ENCODE measurements at places on chromosomes 5 and 9.

DNA sequence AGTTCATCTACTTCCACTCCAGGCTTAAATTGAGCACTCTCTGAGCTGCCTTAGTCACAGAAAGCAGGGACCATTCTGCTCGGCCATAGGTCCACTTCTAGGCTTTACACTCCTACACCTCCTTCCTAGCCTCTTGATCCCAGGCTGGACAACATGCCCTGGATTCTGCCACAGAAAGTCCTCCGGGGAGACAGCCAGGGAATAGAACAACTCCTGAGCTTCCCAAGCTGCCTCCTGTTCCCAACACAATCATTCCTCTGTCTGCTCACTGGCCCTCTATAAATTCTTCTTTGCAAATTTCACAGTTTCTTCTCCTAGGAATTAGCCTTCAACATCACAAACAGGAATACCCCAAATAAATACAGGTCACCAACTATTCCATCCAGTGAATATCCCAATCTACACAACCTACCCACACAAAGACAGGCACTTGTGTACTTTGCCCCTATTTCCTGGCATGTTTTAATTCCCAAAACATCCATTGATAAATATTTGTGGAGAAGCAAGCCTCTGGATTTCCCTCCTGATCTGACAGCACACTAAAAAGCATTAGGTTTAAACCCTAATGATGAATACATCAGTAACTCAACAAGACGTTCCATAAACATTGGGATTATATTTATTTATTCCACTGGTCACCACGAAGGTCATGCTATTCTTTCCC is 125.5 kb downstream of the ENC1 start:
- DNase-seq = no peak

- DNase-seq = no peak
Observed at GRCh38 chr5:141504216-141504615, 15.3 kb downstream of the PCDHGC5 start.

DNA sequence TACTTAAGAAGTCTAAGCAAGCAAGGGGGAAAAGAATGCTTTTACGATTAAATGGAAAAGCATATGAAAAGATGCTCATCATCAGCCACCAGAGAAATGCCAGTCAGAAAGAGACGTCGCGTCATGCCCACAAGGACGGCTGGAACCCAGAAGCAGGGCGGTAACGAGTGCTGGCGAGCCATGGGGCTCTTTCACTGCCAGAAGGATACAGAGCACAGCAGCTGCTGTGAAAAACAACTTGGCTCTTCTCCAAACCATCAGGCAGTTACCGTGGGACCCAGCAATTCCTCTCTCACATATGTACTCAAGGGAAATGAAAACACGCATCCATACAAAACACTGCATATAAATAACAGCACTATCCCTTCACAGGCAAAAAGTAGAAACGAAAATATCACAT is 95.5 kb downstream of the CAMSAP1 start:
- peak; percentile 34 for DNase-seq

GRCh38 chr5:96809921-96810320 is 2.2 kb upstream of the ERAP1 start:
- DNase-seq = no peak

DNA sequence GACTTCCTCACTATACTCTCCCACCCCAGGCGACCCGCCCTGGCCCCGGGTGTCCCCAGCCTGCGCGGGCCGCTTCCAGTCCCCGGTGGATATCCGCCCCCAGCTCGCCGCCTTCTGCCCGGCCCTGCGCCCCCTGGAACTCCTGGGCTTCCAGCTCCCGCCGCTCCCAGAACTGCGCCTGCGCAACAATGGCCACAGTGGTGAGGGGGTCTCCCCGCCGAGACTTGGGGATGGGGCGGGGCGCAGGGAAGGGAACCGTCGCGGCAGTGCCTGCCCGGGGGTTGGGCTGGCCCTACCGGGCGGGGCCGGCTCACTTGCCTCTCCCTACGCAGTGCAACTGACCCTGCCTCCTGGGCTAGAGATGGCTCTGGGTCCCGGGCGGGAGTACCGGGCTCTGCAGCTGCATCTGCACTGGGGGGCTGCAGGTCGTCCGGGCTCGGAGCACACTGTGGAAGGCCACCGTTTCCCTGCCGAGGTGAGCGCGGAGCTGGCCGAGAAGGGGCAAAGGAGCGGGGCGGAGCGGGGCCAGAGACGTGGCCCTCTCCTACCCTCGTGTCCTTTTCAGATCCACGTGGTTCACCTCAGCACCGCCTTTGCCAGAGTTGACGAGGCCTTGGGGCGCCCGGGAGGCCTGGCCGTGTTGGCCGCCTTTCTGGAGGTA is 2.1 kb downstream of the CA9 start:
- peak; percentile 61 for DNase-seq

DNA sequence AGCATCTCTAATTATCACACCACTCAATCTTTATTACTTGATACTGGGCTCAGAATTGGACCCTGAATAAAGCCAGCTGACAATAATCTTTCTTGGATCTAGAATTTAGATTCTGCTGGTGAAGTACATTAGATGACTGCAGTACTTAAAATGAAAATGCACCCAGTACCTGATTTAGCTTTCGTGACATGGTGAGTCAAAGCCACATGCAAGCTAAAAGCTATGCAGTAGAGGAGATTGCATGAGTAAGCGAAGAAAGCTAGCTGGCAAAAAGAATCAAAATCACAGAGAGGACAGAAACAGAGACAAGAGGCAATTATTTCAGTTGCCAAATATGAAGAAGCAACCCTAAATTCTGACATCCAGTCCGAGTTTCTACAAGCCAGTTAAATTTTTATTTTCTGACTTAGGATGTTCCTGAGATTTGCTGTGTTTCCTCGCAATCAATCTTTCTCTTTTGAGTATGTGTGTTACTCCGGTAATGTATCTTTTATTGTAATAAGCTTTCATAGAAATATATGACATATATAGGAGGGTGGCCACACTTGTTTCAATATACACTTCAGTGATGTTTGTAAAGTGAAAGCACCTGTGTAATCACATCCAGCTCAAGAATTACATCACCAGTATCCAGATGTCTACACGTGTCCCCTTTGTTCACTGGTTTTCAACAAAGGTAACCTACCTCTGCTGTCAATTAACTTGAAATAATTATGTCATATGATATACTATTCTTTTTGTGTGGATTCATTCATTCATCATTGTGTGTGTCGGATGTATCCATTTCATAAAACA is 101.7 kb downstream of the CDH18 start:
- DNase-seq = peak; percentile 52

DNA sequence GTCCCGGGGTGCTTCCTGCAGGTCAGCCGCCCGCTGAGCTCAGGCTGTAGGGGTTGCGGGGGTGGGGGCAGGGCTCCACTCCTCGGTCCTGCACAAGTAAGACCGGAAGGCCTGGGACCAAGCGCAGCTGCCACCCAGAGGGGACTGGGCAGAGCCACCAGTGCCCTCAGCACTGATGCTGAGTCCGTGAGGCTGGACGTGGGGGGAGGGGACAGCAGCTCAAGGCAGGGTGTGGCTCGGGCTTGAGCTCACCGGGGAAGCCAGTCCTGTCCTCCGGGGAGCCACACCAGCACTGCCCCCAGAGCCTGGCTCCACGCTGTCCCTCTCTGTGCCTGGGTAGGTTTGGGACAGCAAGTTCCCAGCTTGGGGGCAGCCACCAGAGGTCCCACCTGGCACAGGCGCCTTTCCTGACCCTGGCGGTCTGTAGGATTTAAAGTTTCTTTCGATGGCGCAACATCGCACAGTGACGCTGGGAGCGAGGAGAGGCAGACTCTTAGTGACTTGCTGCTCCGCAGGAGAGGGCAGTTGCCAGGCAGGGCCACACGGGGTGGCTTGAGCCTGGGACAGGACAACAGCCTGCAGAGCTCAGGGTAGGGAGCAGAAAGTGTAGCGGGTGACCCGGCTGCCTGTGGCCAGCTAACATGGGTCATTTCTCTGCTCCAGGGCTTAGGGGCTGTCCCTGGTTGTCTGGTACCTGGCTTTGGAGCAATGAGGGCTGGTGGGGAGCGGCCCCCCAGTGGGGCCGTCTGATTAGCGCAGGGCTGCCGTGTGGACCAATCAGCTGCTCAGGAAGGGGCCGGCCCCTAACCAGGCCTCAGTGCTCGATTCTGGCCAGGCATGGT is 5.7 kb downstream of the LCN1 start:
- DNase-seq = no peak

GRCh38 chr9:98144076-98144475 is 25.1 kb upstream of the TRIM14 start:
- DNase-seq = no peak

DNA sequence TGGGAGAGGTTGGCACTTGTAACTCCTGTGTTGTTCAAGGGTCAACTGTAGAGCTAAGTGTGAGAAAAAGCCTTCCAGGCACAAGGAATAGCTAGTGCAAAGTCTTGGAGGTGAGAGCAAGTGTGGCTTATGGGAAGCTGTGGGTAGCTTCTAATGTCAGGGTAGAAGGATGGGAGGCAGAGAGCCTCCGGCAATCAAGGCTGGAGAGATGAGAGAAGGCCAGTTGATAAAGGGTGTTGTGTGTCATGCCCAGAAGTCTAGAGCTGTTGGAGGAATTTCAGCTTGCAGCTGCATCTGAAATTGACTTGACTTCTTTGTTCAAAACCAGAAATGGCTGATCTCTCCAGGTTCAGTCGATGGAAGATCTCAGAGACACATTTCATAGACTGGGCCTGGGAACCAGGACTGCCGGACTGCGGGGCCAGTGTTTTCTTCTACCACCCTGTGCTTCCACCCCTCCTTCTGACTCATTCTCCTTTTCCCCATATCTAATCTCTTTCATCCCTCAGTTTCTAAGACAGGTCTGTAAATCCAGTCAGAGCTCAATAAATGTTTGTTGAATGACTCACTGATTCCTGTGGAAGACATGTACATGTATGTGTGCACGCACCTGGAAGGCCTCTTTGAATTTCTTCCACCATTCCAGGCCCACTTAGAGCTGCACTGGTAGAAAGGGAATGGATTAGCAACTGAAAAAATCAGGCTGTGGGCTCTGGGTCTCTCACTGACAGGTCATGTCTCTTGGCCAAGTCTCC is 67.8 kb upstream of the KLF4 start:
- DNase-seq = peak; percentile 15

- DNase-seq = no peak
Observed at GRCh38 chr9:137020771-137021567, 7.1 kb downstream of the ABCA2 start.

DNA sequence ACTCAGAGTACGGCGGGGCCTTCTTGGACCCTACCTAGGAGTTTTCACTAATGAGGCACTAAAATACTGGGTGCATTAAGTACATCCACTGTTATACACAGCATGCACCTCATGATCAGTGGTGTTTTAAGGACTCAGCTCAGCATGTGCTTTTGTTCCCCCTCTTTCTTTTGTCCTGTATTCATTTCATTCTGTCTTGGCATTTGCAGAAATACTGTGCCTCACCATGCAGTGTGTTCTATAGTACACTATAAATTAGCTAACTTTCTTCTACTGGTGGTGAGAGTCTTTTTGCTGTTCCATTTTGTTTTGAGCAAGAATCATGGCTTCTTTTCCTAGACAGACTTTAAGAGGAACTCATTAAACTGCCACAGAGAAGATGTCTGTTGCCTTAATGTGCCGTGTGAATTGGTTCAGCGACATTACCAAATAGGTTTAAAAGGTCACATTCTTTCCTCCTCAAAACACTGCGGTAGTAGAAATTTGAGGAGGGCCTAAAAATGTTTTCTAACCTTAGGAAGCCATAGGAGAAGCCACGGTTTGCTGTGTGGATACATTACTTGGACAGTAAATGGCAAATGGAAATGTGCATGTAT is 276.6 kb downstream of the MAST4 start:
- DNase-seq = no peak

DNA sequence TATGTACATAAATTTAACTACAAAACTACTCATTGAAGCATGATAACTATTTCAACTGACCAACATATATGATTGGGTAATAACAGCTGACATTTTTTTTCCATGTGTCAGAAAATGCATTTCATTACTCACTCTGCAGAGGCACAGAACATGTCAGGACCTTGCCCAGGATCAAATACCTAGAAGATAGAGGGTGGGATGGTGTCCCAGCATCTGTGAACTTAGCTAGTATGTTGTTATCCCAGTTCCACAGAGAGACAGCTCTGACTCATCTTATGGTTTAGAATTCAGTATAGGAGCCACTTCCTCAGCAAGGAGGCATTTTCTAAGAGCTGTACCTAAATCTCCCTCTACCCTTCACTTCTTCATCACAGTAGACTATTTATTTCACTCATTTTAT is 1198.6 kb upstream of the ACO1 start:
- DNase-seq = peak; percentile 11

DNA sequence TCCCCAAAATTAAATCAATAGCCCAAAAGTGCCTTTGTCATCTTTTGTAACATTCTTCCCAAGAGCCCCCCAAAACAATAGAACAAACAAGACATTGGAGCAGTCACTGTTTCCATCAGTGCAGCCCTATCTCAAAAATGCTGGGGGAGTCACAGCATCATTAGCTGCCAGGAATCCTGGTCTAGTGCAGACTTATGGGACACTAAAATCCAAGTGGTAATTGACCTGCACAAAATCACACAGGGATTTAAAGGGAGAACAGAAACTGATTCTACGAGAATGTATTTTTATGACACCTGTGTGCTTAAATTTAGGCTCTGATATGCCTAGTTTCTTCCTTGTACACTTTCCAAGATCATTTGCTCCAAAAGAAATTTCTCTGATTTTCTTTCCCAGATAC is 172.9 kb downstream of the GLIS3 start:
- DNase-seq = peak; percentile 66

DNA sequence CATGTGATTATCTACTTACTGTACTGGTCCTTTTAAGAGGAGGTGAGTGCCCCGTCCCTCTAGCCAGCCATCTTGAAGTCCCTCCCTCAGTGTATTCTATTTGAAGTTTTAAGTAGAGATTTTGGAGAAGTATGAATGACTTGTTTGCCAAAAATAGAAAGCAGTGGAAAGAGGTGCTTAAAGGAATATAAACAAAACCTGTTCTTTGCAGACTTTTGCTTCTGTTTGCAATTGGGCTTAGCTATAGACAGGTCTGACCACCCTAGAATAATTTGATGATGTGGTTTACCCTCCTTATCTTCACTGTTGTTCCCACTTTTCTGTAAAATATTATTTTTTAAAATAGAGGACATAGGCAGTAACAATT is 21.2 kb downstream of the OSMR start:
- DNase-seq = no peak

- DNase-seq = no peak
Observed at GRCh38 chr5:11931638-11932037, 27.4 kb upstream of the CTNND2 start.

DNA sequence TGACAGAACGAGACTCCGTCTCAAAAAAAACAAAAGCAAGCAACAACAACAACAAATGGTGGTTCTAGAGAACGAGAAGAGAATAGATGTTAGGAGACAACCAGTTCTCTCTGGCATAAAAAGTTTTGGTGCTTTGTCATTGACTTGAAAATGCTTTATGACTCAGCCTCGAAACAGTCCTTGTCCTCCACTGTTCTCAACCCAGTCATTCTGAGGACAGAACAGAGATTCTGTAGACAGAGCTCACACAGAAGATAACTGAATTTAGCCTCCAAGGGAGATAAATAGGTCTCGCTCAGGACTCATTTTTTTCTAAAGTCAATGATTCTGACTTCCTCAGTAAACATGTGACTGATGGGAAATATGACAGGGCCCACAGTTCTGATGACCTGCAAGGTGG is 76.0 kb upstream of the FSTL4 start:
- peak; percentile 33 for DNase-seq

- no peak for DNase-seq
Observed at GRCh38 chr9:16559418-16560188, 310.9 kb downstream of the BNC2 start.

Measured in astrocyte of the hippocampus (primary cell).